Cortex of kidney (tissue), 1 donor: ENCODE measurements at places on chromosomes 7 and 10.

- DNase-seq: no peak
These were observed 48.3 kb upstream of the FAM171A1 start for GRCh38 chr10:15419279-15419874.

DNA sequence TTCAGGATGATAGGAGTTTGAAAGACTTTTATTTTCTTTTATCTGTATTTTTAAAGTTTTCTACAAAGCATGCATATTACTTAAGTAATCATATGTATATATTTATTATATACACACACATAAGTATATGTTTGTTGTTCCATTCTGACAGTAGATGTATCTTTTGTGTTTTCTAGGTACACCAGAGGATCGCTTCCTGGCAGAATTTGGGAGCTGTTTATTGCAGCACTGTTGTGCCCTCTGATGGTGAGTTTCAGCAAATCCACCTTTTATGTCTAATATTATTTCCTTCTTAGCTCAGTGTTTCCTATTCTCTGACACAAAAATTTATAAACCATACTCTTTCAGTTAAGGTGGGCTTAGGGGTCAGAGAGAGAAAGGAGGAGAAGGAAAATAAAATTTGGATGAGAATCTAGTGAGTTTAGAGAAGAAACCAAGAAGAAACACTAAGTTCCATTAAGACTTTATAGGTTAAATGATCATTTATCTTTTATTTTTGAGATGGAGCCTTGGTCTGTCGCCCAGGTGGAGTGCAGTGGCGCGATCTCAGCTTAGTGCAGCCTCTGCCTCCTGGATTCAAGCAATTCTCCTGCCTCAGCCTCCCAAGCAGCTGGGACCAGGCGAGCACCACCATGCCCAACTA is 59.2 kb upstream of the OIT3 start:
- DNase-seq: no peak

- no peak for DNase-seq
These were observed 8.6 kb downstream of the LZTS2 start for GRCh38 chr10:101007915-101008822.

DNA sequence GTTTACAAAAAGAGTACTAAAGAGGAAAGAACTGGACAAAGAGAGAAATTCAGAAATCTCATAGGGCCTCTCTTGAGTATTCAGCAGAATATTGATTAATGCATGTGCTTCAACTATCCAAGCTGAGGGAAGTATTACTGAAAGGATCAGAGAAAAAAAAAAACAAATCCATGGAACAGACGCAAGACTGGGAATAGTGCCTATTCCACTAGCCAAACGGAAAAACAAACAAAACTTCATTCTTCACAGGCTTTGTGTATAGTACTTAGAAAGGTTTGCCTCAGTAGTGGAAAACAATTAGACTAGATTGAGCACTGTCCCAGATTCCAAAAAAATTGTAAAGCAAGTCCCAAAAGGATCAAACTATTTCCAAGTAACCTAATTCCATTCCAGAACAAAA is 106.2 kb downstream of the TFEC start:
- no peak for DNase-seq

- DNase-seq: no peak
These were observed 78.4 kb downstream of the SLC16A9 start for GRCh38 chr10:59631237-59631636.

- DNase-seq: no peak
These were observed 325.6 kb downstream of the HPSE2 start for GRCh38 chr10:98910048-98910447.

GRCh38 chr10:73872190-73872710 is 2.1 kb downstream of the CAMK2G start:
- no peak for DNase-seq

DNA sequence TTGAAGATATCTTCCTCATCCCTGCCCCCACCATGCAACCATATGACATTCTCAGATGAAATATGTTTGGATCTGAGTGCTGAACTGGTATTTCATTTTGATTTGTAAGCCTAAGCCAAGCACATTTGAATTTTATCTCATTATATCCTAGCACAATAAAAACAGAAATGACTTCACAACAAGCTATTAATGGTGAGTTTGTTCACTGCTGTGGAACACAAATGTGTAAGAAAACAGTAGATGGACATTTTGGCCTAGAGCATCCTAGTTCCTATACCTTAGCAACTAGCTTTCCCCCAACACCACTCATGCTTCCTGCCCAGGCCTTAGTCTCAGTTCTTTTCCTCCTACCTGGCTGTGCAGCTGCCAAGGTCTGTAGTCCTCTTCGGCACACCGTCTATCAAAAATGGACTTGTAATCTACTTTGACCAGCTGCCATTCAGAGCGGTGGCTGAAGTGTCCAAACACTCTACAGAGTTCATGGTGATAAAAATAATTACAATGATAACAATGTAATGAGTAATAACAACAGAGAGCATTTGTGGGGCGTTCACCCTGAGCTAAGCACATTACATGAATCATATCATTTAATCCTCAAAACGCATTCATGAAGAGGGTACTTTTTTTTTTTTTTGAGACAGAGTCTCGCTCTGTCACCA is 491.9 kb downstream of the SORCS1 start:
- DNase-seq: no peak

DNA sequence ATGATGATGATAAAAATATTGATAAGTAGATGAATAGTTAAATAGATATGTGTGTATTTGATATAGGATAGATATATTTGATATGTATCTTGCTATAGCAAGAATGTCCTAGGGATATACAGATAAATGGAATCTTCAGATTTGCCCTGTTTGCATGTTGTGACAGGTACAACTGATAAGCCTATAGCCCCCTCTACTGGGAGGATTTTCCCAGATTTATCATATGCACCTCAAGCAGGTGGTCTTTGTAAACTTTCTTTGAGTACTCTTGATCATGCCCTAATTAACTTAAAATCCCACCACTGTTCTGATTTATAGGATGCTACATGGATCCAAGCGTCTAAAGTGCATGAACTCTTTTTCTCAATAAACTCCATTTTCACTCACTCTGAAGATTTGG is 1050.7 kb downstream of the SORCS3 start:
- DNase-seq: no peak

DNA sequence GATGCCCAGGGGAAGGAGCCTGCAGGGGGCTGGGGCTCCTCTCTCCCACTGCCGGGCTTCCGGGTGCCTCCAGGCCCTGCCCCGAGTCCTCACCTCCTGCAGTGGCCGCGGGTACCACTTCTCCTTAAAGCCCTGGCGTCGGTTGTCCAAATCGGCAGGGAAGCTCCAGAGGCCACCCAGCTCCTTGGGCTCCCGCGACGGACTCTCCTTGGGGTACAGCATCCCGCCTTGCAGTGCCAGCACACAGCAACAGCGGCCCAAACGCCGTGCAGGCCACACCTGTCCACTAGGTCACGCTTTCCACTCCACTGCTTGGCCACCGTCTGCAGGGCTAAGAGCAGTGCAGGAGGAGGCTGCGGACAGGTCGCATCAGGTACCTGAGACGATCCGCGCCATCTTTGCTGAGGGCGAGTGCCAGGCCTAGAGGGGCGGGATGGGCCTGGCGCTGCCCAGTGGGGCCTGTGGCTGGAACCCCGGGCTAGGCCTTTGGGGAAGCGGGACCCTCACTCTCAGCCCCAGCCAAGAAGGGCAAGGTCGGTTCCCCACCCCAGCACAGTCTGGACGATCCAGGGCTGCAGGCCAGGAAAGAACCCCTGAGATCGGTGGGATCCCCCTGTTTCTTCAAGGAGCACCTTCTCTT is 47.7 kb upstream of the ZNF479 start:
- DNase-seq: no peak

GRCh38 chr7:1670894-1671593 is 967 bp downstream of the ELFN1 start:
- no peak for DNase-seq

GRCh38 chr10:101965075-101965765 is 90.8 kb downstream of the ARMH3 start:
- no peak for DNase-seq

GRCh38 chr10:114532226-114532625 is 125.8 kb downstream of the ABLIM1 start:
- DNase-seq: no peak

DNA sequence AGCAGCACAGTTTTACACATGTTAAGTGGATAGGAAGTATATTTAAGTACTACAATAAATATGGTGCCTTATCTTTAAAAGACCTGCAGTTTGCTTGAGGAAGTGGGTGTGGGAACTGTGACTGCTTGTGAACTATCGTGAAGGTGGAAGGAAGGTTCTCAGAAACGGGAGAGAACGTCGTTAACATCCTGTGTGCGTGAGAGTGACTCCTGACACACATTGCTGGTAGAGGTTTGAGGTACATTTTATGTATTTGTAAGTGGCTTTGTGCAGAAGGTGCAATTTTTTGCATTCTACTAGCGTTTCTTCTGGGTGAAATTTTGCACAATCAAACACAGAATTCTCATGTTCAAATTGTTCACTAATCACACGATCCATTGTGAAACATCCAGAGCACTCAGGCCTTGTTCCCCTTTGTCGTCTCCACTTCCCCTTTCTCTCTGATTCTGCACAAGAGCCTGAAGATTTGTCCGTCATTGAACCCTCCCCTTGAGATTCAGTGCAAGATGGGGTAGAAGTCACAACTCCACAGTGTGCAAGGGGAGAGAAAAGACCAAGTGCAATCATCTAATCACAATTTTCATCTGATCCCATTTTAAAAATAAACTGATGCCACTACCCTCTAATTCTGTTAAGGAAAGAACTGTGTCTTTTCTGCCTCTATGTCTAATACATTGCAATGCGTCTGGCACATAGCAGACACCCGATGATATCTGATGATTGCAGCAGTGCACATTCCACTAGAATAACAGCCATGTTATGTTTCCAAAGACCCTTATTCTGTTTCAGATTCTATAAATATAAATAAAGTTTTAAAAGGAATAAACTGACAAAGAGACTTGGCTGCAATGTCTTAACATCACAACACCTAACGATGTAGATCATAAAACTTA is 279.9 kb downstream of the NEBL start:
- DNase-seq: no peak

- DNase-seq: no peak
These were observed 2.2 kb downstream of the PVRIG start for GRCh38 chr7:100221767-100222444.

DNA sequence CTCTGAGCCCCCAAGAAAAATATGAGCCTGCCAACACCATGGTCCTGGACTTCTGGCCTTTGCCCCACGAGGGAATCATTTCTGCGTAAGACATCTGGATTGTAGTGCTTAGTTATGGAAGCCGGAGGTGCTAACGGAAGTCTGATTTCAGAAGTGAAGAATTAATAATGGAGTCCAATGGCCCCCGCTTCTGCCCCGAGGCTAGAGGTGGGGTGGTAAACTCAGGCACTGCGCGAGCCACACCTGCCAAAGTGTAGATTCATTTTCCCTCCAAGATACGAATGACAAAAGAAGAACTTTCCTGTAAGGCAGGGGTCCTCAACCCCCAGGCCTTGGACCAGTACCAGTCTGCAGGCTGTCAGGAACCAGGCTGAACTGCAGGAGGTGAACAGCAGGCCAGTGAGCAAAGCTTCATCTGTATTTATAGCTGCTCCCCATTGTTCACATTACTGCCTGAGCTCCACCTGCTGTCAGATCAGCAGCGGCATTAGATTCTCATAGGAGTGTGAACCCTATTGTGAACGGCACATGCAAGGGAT is 22.3 kb downstream of the CNPY1 start:
- no peak for DNase-seq

- no peak for DNase-seq
These were observed 94.4 kb downstream of the JAZF1 start for GRCh38 chr7:28086198-28086597.

- no peak for DNase-seq
These were observed 6.7 kb downstream of the TES start for GRCh38 chr7:116216956-116217571.
